ENCODE measurements at places on chromosomes 16 and 17. TPM values are rescaled to one million over a fixed set of nuclear protein-coding genes. Genes with fewer than 3 reads are reported as not detected.

DYNLRB2 gene
- total RNA-seq, result not detected

KCNJ2 gene
- 5.1 TPM for total RNA-seq

P2RX5 gene
- total RNA-seq, result 0.36 TPM

IQCK gene
- 9.4 TPM for total RNA-seq

RANBP10 gene
- 5.6 TPM for total RNA-seq

KRTAP4-1 gene
- total RNA-seq, result not detected

TLCD3B gene
- not detected for total RNA-seq

CAPNS2 gene
- 1.1 TPM for total RNA-seq

COG1 gene
- 21.5 TPM for total RNA-seq

SLC16A6 gene
- total RNA-seq, result 1.4 TPM

WNT9B gene
- 0.36 TPM for total RNA-seq

PRAC1 gene
- 0.88 TPM for total RNA-seq

NDRG4 gene
- total RNA-seq, result 6.5 TPM

- no peak for DNase-seq
These were observed 42.4 kb upstream of the CES5A start for GRCh38 chr16:55917373-55918160.

DNA sequence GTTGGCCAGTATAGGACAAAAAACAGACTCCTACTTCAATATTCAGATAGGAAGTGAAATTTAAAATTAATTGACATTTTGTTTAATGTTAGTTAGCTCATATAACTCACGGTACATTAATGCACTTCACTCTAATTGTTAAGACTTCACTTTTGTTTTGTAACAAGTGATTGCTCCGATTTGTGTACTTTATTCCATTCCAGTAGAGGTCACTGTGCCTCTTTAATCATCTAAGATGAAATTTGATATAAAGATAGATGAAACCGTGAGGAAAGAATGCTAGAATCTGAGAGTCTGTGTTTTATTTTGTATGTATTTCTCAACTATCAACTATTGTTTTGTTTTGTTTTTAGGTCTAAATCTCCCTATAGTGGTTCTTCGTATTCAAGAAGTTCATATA is 29.0 kb downstream of the RBBP6 start:
- no peak for DNase-seq

- no peak for DNase-seq
These were observed 53.4 kb downstream of the CACNG3 start for GRCh38 chr16:24309258-24310142.

DNA sequence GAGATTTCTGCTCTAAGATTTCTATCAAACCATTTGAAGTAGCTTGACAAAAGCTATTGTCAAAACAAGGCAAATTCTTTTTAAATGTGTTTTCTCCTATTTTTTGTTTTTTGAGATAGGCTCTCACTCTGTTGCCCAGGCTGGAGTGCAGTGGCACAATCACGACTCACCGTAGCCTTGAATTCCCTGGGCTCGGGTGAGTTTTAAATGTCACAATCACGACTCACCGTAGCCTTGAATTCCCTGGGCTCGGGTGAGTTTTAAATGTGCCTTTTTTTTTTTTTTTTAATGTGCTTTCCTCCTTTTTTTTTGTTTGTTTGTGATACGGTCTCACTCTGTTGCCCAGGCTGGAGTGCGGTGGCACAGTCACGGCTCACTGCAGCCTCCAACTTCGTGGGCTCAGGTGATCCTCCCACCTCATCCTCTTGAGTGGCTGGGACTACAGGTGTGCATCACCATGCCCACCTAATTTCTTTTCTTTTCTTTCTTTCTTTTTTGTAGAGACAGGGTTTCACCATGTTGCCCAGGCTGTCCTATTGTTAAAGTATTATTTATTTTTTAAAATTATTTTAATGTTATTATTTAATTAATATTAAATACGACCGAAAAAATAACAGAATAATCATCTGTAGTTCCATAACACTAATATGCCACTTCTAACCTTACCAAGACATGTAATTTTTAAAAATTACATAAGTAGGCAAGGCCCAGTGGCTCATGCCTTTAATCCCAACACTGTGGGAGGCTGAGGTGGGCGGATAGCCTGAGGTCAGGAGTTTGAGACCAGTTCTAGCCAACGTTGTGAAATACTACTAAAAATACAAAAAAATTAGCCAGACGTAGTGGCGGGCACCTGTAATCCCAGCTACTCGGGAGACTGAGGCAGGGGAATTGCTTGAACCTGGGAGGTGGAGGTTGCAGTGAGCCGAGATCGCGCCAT is 69.7 kb upstream of the FA2H start:
- no peak for DNase-seq

DNA sequence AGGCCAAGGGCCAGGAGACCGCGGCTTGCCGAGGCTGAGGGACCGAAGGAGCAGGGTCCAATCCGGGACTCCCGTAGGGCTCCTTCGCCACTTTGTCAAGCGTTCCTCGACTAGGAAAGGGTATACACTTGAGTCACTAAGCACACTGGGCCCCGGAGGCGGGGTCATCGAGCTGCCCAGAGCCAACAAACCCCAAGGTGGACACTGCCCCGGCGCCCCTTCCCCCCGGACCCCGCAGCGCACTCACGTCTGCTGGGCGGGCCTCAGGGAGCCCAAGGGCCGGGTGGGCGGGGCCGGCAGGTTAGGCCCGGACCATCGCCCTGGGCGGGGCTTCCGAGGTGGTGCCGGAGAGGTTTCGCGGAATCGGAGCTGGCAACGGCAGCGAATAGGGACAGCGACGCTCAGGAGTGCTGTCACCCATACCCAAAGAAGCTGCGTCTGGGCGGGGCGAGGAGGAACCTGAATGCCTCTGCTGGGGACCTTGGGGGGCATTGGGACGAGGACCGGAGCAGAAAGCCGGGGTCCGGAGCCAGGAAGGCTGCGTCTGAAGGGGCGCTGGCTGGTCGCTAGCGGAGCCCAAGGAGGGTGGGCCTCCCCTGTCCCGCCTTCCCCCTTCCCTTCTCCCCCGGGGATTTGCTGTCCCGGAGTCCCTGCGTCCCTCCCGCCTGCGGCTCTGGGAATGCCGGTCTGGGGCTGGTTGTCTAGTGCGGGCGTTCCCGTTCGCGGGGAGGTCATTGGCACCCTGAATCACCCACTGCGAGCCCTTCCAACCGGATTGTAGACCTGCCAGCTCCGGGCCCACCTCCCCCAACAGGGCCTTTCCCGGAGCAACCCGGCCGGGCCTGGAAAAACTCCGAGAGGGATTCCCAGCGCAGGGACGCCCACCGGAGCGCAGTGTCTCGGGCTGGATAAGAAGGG is 118.2 kb upstream of the SMURF2 start:
- DNase-seq, result peak; percentile 91

GRCh38 chr17:79434215-79434614 is 176.6 kb downstream of the RBFOX3 start:
- no peak for DNase-seq

GRCh38 chr16:8720080-8720966 is 45.9 kb downstream of the ABAT start:
- no peak for DNase-seq

- no peak for DNase-seq
These were observed 24.5 kb downstream of the RCVRN start for GRCh38 chr17:9880582-9880999.

DNA sequence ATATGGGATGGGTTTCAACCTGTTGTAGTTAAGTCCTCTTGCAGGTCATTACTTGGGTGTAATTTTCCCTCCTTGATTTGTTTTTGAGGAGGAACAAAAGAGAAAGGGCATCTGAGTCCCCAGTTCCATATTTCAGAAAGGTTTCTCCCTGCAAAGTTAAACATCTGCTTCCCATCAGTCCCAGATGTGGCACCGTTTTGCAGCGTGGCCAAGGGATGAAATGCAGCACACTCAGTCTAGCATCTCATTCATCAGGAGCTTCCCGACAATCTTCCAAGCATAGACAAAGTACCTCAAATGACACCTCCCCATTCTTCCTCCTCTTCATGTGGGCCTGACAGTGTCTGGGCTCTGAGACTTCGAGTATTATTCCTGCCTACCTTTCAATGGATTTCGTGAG is 363.7 kb upstream of the SOX9 start:
- DNase-seq, result no peak

DNA sequence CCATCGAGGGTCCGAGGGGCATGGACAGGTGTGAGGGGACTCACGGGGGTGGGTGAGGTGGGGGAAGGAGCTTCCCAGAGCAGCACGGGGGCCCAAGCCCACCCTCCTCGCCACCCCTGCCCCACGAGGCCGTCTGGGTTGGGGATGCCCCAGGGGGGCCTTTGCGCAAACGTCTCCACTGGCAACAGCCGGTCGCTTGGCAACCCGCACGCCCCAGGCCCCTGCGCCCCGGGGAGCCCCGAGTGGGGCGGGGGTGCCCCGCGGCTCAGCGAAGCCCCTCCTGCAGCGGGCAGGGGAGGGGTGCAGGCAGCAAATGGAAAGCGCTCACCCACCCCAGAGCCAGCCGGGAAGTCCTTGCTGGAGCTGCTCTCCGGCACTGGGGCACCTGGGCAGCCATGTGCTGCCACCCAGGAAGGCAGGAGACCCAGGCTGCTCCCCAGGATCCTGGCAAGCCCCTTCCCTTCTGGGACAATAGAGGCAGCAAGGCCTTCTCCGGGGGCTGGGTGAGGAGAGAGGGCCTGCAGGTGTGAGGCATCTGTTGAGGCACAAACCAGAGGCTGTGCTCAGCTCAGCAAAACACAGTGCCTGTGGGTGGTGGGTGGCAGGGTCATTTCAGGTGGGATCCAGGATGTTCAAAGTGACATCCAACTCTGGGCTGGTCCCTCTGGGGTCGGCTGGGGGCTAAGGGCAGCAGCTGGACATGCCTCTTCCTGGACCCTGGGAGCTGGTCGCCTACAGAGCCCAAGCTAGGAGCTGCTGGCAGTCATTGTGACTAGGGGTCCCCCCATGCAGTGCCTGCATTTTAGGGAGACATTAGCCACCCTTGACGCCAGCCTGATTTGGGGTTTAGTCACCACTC is 80.9 kb upstream of the CBX4 start:
- DNase-seq, result peak; percentile 53

DNA sequence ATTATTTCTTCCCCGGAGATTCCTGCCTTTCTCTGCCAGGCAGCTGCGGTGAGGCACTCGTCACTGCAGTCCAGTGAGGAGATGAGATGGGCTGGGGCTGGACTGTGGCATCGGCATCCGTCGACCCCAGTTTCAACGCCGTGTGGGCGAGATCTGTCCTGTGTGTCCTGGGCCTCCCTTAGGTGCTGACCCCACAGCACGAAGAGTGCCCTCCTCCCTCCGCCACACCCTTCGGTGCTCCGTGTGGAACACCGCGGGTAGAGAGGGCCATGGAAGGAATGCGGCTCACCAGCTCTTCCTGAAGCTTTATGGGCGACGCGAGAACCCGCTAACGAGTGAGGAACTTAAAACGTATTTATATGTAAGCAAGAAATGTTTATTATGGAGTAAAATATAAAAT is 17.6 kb downstream of the ACSF3 start:
- peak; percentile 27 for DNase-seq

DNA sequence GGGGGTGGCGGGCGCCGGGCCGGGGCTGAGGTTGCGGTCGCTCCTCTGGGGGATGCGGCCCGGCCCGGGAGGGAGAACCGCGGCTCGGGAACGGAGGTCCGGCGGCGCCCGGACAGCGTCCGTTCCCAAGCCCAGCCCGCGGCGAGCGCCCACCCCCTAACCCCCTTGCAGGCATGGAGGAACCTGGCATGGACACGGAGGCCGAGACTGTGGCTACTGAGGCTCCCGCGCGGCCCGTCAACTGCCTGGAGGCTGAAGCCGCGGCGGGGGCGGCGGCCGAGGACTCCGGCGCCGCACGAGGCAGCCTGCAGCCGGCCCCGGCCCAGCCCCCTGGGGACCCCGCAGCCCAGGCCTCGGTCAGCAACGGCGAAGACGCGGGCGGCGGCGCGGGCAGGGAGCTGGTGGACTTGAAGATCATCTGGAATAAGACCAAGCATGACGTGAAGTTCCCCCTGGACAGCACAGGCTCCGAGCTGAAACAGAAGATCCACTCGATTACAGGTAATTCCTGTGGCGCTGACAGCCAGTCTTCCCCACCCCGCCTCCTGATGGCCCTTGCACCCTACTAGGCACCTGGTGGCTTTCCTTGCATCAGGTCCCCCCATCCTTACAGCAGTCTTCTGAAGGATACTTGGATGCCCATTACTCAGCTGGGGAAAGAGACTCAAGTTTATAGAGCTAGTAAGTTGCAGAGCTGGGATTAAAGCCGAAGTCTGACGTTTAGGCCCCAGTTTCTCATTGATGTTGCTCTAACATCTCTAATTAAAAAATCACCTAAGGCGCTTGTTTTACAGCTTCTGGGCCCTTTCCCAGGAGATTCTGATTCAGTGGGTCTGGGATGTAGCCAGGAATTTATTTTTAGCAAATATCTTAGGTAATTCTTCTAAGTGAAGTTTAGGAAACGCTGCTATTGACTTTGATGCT is 514 bp downstream of the UBFD1 start:
- peak; percentile 73 for DNase-seq

GRCh38 chr17:78645421-78646295 is 68.5 kb upstream of the DNAH17 start:
- DNase-seq, result peak; percentile 50

DNA sequence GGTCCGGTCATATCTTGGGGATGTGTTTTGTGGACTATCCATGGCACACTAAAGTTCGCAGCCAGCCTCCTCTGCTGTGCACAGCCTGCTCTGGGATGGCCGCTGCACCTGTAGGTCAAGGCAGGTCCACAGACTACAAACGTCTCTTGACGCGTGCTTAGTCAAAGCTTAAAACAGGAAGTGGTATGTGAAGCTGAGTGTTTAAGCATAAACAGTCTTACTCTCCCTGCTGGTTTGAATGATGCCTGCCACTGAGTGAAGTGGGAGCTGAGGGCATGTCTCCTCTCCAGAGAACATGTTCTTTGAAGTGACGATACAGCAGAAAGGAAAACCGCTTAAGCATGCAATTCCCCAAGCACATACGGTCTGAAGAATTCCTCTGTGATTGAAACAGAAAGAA is 365.6 kb downstream of the SLC39A11 start:
- DNase-seq, result no peak

GRCh38 chr17:78250891-78251772 is 19.7 kb downstream of the TMEM235 start:
- DNase-seq, result peak; percentile 100

- DNase-seq, result peak; percentile 89
These were observed 1.8 kb downstream of the PRSS22 start for GRCh38 chr16:2856061-2856670.

- DNase-seq, result peak; percentile 74
These were observed 19.0 kb upstream of the MYO15B start for GRCh38 chr17:75568412-75569255.

DNA sequence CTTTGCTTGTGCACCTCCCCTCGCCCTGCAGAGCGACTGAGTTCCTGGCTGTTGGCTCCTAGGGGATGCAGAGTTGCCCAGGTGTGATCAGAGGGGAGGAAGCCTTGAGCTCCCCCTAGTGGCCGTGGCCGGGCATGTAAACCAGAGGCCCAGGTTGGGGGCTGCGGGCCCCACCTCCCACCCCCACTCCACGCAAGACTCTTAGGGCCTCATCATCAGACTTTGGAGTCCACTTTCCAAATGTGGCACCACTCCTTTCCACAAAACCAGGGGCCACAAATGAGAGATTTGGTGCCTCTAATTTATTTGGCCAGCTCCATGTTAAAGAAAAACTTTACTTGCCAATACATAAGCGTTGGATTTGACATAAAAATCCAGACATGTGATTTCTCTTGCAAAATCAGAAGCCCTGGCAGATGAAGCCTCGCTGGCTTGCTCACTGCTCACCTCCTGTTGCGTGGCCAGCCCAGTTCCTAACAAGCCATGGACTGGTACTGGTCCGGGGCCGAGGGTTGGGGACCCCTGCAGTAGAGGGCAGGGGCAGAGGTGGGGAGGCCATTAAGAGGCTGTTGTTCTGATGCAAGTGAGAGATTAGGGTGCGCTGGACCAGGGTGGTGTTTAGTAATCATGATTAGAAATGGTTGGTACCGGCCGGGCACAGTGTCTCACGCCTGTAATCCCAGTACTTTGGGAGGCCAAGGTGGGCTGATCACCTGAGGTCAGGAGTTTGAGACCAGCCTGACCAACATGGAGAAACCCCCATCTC is 28.7 kb upstream of the GAS7 start:
- DNase-seq, result peak; percentile 73

- DNase-seq, result no peak
These were observed 35.6 kb downstream of the MAP3K3 start for GRCh38 chr17:63657786-63658185.

Measured in osteoblast (primary cell).